ENCODE measurements at places on chromosomes 16 and 17.

GRCh38 chr17:8412089-8412488 lies 14.5 kb upstream of the RNF222 start:
- DNase-seq: no peak

- no peak for DNase-seq
Observed at GRCh38 chr17:1908699-1909309, 79.0 kb downstream of the RPA1 start.

- DNase-seq: no peak
Observed at GRCh38 chr17:4220655-4221054, 43.1 kb downstream of the ANKFY1 start.

DNA sequence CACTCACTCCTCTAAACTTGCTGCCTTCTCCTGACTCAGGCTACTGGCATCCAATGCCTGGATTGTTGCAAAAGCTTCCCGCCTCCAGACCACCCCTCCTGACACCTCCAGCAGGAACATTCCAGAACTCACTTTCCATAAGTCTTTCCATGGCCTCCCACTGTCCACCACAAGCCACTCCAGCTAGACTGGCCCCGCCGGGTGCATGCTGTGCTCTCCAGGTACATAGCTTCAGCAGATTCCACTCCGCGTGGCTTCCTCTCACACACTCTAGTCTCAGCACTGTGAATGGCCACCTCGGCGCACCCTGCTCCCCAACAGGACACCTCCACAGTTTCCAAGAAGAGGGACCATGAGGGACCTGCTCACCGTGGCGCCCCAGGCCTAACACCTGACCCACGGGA lies 25.9 kb upstream of the FAAP100 start:
- no peak for DNase-seq

DNA sequence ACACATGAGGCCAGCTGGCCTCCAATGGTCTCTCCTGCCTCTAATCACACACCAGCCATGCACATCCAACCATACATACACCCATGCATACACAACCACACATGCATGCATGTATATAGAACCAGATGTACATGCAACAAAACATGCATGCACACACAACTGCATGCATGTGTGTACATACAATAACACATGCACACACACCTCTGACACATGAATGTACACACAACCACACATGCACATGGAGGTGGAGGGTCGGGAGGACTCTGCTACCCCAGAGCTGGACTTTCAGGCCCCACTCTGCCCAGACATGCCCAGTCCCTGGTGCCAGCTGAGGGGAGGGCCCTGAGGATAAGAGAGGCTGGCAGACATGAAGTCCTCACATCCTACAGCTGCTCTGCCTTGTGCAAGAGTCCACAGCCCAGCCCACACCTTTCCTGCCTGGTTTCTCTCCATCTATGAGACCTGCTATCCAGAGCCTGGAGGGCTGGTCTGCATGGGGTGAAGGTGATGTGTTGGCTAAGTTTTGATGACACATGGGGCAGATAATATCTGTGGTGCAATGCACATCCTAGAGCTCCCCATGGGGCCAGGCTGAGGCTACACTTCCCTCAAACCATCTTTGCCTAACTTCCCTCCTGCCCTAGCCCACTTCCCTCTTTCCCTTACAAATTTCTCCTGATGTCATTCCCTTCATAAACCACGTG lies 50.9 kb upstream of the SDK2 start:
- DNase-seq: no peak

DNA sequence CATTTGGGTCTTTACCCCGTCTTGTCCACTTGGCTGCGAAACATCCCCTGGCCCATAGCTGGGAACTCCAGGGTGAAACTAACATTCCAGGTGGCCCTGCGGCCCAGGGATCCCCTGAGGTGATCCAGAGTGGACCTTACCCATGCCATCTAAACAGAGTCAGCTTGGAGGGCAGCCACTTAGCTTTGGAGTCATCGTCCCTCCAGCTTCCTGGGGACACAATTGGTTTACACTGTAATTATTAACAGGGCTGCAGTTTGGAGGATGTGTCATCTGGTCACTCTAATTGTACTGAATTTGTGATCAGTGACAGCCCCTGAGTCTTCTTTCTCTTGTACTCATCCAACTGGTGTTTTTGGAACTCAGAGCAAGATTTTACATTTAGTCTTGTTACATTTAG lies 149.9 kb downstream of the ENGASE start:
- no peak for DNase-seq

- no peak for DNase-seq
Observed at GRCh38 chr17:75826561-75827307, 17.5 kb downstream of the UNC13D start.

GRCh38 chr17:79966681-79967080 lies 69.0 kb downstream of the TBC1D16 start:
- no peak for DNase-seq

DNA sequence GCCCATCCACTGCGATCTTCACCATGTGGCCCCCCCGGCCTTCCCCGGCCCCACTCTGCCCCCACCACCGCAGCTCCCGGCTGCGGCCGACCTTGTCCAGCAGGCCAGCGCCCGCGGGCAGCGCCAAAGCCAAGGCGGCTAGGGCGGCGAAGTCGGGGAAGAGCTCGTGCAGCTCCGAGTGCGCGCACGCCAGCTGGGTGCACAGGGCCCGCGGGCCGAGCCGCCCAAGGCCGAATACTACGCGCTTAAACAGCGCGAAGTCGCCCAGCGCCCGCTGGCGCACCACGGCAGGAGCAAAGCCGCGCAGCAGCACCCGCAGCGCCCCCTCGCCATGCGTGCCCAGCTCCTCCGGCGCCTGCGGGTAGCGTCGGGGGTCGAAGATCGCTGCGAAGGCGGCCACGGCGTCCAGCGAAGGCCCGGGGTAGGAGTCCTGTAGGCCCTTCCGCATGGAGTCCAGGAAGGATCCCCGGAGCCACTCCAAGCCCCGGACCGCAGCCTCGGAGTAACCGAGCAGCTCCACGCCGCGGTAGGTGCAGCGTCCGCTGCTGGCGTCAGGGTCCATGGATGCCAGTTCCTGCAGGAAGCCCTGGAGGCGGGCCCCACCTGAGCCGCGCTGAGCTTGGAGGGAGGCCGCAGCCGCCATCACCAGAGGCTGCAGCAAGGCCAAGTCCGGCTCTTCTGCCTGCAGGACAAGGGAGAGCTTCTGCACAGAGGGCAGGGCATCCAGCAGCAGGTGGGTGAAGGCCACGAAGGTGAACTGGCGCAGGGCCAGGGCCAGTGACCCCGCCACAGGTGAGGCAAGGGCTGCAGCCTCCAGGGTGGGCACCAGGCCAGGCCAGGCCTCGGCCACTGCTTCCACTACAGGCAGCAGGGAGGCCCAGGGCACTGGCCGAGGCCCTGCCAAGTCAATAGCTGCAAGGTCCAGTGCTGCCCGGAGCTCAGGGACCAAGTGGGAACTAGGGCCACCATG lies 10.3 kb downstream of the C17orf113 start:
- DNase-seq: no peak

- no peak for DNase-seq
Observed at GRCh38 chr16:51822471-51822870, 671.4 kb upstream of the SALL1 start.

Data from stimulated activated CD4-positive, alpha-beta T cell treated with anti-CD3 and anti-CD28 coated beads, TNF-alpha, amount 100 ng/mL, for 1 hour (primary cell).